ENCODE measurements at places on chromosomes 13 and 19. TPM values are rescaled to one million over a fixed set of nuclear protein-coding genes. Genes with fewer than 3 reads are reported as not detected.

The COMMD6 gene
- total RNA-seq = 61.5 TPM

The PINLYP gene
- total RNA-seq = 7.4 TPM

The CGB2 gene
- total RNA-seq = 0.49 TPM

The TMPRSS9 gene
- total RNA-seq = 0.05 TPM

The ZNF665 gene
- 4.6 TPM for total RNA-seq

The YJEFN3 gene
- total RNA-seq = 0.28 TPM

The CYP4F8 gene
- total RNA-seq = not detected

The UBL3 gene
- total RNA-seq = 9.3 TPM
